ENCODE measurements at places on chromosomes 4 and X.

GRCh38 chr4:139555705-139556070 is 331 bp downstream of the SETD7 start:
- DNase-seq: no peak

DNA sequence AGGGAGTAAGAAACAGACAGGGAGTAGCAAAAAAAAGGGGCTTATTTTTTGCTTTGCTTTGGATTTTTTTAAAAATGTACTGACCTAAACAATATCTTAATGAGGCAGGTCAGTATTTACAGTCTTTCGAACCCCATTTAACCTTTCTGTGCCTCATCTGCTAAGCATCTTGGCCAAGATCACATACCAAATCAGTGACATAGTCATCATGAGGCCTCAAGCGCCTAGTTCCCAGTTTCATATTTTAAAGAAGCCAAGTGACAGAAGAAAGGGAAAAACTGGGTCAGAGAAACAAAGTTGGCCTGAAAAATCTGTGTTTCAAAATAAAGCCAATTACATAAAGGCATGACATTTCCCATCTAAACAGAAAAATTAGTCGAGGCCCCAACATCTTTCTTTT is 94.6 kb upstream of the WDR44 start:
- no peak for DNase-seq

GRCh38 chr4:57442831-57443291 is 332.7 kb upstream of the IGFBP7 start:
- DNase-seq: no peak

DNA sequence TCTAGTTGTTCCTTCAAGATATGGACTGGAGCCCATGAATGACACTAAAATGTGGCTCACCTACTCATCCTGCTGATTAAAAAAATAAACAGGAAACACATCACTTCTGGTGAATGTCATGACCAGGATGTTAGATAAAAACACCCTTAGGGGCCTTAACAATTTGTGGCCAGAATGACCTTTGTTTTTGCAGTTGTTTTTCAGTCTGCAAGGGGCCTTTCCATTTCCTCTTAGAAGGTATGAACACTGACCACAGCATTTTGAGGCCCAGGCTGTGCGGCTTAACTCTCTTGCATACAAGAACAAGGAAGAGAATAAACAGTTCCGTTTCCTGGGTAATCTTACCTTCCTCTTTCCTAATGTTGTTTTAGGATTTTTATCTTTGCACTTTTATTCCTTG is 113.2 kb downstream of the IL1RAPL2 start:
- DNase-seq: no peak

- no peak for DNase-seq
Observed at GRCh38 chr4:70831293-70831692, 8.4 kb downstream of the GRSF1 start.

All from activated CD4-positive, alpha-beta T cell treated with anti-CD3 and anti-CD28 coated beads, Interleukin-2, amount 50 U/mL, for 1 hour (primary cell).